ENCODE measurements at places on chromosomes 2 and 18. TPM values are rescaled to one million over a fixed set of nuclear protein-coding genes. Genes with fewer than 3 reads are reported as not detected.
A peak's percentile ranks its signal among the peaks of the same experiment; 100 is the strongest.

- no peak for DNase-seq
Measured at GRCh38 chr2:85234868-85235267, 92.9 kb downstream of the TGOLN2 start.

DNA sequence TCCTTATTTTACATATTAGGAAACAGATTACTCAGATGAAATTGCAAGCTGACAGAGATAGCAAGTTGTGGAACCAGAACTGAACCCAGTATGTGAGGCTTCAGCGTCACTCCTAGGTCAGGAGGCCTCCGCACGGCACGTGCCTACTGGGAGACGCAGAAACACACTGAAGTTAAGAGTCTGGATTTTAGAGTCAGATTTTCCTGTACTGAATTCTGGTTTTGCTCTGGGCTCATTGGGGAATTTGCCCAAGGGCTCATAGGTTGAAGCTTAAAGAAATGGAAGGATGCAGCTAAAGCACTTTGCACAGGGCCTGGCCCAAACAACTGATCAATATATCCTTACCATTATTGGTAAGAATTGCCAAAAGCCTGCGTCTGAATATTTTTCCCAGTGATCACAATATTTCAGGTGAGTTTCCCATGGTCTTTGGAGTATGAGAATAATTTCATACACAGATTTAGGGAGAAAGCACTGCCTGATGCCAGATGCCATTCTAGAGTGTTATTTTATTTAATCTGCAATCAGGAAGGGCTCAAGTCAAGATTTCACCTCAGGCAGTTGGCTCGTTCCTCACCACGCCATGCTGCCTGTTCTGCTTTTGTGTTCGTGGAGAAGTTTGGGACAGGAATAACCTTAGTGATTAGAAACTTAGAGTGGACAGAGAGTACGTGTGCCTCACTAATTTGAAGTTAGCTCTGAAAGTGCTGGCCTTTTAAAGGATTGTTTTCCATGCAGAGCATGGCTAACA is 331.9 kb downstream of the MYCN start:
- no peak for DNase-seq

DNA sequence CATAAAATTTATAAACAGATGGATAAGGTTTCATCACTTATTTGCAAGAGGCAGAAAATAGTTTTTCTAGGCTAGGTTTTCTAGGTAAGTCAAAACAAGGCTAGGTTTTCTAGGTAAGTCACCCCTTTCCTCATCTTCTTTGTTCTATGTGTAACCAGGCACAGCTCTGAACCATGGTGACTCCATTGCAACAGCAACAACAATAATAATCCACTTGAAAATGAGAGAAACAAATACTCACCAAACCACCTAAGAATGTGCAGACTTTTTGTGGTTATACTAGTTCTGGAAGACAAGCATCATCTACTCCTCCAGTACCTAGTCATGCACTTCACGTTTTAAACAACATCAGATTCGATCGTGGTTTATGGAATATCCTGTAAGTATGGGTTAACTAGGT is 237.4 kb upstream of the ACVR2A start:
- DNase-seq = no peak

DNA sequence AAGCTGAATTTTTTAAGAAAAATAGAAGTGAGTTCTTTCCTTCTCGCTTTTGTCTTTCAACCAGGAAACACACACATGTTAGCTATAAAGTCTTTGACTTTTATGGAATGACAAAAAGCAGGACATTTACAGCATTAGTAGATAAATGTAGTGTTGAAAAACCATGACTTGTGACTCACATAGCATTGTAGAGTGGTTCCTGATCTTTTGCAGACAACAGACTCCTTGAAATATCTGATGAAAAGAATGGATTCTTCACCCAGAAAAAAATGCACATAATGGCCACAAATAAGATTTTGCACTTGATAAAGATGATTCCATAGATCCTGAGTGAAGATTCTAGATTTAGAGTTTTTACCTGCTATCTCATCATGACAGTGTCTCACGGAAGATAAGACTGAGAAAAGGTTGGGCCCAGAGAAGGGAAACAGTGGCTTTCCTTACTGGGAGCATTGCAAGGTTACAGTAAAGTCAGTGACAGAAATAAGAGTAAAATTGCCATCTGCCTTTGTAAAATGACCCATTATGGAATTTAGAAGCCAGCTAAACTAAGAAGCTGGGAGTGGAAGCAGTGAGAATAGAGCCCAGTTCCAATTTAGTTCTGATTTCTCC is 14.0 kb downstream of the SMARCAL1 start:
- DNase-seq = no peak

GRCh38 chr2:207883002-207883780 is 113.5 kb upstream of the FZD5 start:
- DNase-seq = peak; percentile 64

DNA sequence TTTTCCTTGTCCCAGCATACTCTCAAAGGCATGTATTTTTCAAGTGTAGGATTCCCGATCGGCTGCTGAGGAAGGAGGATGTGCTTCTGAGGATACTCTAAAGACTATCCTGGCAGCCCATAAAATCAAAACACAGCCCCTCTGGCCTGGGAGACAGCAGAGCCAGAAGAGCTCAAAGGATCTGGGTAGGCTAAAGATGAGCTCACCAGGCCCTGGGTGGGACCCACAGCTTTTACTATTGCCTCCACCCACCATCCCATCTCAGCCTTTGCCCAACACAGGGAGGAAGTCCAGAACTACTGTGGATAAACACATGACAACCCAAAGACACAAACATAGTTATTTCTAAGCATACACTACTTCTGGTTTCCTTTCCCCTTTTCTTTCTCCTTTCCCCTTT is 79.1 kb upstream of the ZFP36L2 start:
- no peak for DNase-seq

- peak; percentile 42 for DNase-seq
Measured at GRCh38 chr2:203878063-203878462, 10.5 kb downstream of the CTLA4 start.

- no peak for DNase-seq
Measured at GRCh38 chr2:154455166-154455565, 243.3 kb upstream of the KCNJ3 start.

- no peak for DNase-seq
Measured at GRCh38 chr2:62374301-62375112, 131.5 kb downstream of the TMEM17 start.

DNA sequence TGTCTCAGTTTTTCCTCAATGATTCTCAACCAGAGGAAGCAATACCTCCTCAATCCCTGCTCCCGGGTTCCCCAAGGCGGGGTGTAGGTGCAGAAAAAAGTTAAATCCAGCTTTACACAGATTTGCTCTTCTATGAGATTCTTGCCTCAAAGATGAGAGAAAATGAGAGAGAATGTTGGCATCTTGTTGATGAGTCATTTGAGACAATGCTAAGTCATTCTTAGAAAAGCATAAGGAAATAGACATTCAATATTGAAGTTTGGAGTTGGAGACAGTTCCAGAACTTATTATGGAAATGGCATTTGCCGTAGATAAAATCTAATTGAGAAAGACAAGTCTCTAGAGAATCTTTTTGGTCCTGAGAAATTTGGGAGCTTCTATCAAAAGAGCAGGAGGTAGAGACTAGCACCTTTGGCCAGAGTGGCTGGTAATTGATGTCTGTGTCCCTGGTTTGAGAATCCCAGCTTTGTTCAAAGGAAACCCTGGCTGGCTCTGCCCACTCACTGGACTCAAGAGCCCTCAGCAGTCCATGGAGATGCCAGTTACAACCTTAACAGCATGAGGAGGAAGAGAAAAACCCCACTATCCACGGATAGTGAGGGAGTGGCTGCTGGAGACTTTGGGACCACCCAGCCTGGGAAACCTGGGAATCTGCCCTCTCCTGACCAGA is 181.2 kb downstream of the FAM124B start:
- no peak for DNase-seq

DNA sequence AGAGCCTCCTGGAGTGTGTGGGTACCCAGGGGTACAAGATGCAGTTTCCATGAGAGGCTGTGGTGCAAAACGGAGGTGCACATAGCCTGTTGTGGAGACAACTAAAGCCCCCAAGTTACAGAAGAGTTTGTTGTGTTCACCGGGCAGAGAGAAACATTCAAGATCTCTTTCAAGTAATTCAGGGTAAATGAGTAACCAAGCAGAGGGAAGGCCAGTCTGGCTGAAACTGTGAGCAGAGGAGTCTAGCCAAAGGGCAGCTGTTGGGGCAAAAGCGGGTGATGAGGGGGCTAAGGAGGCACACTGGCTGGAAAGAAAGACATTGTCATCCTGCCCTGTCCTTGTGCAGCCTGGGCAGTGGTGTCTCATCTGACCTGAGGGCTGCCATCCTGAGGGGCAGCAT is 52.0 kb downstream of the CXCR4 start:
- DNase-seq = no peak

DNA sequence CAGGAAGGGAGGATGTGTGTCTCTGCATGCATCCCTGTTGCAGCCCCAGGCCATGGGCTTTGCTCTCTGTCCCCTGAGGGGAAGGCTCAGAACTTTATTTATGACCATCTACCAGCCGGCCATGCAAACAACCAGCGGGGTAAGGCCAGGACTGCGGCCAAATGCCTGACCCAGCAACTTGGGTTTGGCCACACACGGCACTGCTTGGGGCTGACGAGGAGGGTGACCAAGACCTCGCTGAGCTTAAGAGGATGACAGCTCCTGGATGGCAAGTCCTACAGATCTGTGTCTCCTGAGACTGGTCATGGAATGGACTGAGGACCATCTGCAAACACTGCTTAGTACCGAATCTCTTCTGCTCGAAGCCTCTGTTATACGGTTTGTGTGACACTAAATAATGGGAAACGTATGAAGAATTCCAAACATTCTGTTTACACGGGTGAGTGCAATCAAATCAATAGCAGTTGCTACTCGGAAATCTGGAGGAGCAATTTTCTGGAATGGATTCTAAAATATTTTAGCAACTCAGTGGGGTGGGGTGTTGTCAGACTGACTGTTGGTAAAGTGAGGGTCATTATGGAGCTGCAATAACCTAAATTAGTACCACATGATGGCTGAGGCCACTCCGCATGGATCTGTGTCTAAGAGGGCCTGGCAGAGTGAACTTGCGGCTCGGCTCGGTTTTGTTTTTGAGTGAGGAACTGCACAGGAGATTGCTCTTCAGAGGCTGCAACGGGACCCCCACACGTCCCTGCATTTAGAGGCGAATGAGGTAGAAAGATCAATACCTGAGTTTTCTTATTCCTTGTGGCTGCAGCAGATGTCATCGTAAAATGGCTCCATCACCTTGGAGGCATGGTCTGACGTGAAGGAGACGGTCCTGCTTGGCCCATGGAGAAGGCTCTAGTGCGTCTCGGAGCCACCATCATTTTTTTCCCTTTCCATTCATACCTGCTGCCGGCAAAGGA is 26.6 kb downstream of the TMEM18 start:
- peak; percentile 84 for DNase-seq

DNA sequence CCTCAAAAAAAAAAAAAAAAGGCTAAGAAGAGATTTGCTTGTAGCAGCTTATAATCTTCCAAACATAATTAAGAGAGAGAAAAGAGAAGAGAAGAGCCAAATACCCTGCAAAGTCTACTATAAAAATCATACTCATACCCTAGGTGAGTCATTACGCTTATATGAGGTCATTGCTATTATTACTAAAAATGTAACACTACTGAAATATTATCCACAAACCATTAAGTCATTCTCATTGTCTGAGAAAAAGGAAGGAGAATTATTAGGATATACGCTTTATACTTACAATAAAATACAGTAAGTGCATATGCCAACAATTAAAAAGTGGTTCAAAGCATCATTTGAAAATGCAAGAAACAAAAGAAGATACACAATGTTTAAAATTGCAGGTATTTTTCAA is 66.5 kb downstream of the COLEC12 start:
- no peak for DNase-seq

- no peak for DNase-seq
Measured at GRCh38 chr2:30492619-30493018, 45.6 kb downstream of the LCLAT1 start.

DNA sequence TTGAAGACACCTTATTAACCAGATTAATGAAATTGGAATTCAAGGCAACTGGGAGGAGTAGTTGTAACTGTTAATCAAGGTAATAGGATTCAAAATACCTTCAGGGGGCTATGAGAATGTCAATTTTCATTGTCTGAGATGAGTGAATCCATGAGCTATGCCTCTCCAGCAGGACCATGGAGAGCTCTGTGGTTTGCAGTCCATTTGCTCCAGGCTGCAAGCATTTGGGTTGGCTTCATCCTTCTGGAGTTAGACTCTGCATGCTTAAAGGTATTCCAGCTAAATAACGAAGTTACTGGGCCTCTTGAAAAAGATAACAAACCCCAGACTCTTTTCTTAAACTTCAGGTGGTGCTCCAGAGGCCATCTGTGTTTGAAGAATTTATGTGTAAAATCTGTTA is 207.1 kb upstream of the SLC8A1 start:
- DNase-seq = no peak

- DNase-seq = peak; percentile 55
Measured at GRCh38 chr18:7079231-7079630, 38.4 kb downstream of the LAMA1 start.

DNA sequence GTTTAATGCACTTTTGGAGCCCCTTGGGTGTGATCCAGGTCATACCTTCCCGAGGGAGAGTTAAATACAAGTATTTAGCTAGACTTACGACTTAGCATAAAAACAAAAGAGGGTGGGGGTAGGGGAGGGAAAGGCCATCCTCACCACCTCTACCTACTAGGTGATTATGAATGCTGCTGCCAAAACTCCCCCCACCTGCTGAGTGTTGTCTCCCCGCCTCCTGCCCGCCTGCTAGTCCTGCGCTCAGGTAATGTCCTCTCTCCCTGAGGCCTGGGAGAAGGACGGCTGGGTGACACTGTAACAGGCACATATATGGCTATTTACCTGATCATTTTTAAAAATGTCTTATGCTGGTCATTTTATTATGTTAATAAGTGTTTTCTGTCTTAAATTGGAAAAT is 3.0 kb upstream of the NCKAP5 start:
- no peak for DNase-seq

- DNase-seq = no peak
Measured at GRCh38 chr2:169900686-169901085, 73.4 kb downstream of the UBR3 start.

- no peak for DNase-seq
Measured at GRCh38 chr2:240467149-240467642, 31.7 kb downstream of the GPC1 start.

GRCh38 chr2:88852753-88853402 is 161.4 kb downstream of the RPIA start:
- DNase-seq = no peak

DNA sequence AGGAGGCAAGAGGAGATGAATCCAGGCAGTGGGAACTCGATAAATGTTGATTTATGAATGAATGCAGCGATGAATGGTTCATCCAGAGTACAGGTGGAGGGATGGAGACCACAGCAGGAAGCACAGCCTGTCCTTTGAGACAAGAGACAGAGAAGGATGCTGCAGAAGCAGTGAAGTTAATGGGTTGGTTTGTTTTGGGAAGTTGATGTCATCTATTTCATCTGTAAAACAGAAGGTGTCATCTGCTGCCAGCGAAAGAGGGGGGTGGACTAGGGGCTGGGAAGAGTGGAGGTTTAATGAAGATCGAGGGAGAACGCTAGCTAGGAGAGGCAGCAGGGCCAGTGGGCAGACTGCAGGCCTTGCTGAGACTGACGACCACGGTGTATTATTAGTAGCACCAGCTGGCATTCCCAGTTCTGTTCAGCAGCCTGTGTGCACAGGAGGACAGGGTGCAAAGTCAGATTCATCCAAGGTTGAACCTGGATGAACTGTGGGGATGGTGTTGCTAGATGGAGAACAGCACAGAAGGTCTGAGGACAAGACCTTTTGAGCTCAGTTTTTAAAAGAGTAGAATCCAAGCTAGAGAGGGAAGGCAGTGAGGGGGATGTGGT is 120.3 kb upstream of the CAPN13 start:
- no peak for DNase-seq

SFT2D3 gene
- total RNA-seq = 5.8 TPM

COBLL1 gene
- 63.1 TPM for total RNA-seq

CCDC141 gene
- 4.6 TPM for total RNA-seq

QPCT gene
- 4.0 TPM for total RNA-seq

ESPNL gene
- total RNA-seq = 0.83 TPM

ATG9A gene
- 41.5 TPM for total RNA-seq

Measured in esophagus muscularis mucosa (tissue), 4 donors.